ENCODE measurements at places on chromosomes 7 and 10. TPM values are rescaled to one million over a fixed set of nuclear protein-coding genes. Genes with fewer than 3 reads are reported as not detected.

CXCL12 gene
- total RNA-seq = not detected

ADAM22 gene
- total RNA-seq = 1.6 TPM

OR6V1 gene
- total RNA-seq = not detected

RAPGEF5 gene
- total RNA-seq = 0.29 TPM

VSTM2A gene
- not detected for total RNA-seq

SORCS1 gene
- not detected for total RNA-seq

NPSR1 gene
- not detected for total RNA-seq

PIK3CG gene
- 51.2 TPM for total RNA-seq

TWIST1 gene
- total RNA-seq = 0.20 TPM
